ENCODE measurements at places on chromosomes 1 and 21.

DNA sequence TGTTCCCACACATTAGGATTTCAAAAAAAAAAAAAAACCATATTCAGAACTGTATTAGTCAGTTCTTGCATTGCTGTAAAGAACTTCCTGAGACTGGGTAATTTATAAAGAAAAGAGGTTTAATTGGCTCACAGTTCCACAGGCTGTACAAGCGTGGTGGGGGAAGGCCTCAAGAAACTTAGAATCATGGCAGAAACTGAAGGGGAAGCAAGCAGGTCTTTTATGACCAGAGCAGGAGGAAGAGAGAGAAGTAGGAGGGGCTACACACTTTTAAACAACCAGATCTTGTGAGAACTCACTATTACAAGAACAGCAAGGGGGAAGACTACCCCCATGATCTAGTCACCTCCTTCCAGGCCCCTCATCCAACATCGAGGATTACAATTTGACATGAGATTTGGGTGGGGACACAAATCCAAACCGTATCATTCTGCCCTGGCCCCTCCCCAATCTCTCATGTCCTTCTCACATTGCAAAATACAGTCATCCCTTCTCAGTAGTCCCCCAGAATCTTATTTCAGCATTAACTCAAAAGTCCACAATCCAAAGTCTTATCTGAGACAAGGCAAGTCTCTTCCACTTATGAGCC lies 51.8 kb downstream of the POU2F1 start:
- peaks cover 17% of the 10 kb centered on the region for H3K4me1 ChIP-seq
- no peaks in the 10 kb centered on the region for H3K27me3 ChIP-seq
- no peaks in the 10 kb centered on the region for H3K36me3 ChIP-seq
- no peak overlapping the region for H3K27ac ChIP-seq
- no peak overlapping the region for H3K4me3 ChIP-seq
- DNase-seq = no peak

- H3K27ac ChIP-seq = no peak overlapping the region
- H3K4me3 ChIP-seq = no peak overlapping the region
- H3K36me3 ChIP-seq = no peaks in the 10 kb centered on the region
- H3K4me1 ChIP-seq = no peaks in the 10 kb centered on the region
- no peak for DNase-seq
These were observed 6.8 kb upstream of the FAM89A start for GRCh38 chr1:231046730-231047395.

DNA sequence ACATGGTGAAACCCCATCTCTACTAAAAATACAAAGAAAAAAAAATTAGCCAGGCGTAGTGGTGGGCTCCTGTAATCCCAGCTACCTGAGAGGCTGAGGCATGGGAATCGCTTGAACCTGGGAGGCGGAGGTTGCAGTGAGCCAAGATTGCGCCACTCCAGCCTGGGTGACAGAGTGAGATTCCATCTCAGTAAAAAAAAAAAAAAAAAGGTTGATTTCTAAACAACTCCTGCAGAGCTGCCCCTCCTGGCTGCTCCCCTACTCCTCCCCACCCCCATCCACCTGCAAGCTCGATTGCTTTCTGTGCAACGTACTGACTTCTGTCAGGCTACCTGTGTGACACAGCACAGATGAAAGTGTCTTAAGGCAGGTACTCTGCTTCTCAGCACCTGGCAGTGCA lies 13.3 kb downstream of the ETV3L start:
- DNase-seq = peak; percentile 48
- H3K4me3 ChIP-seq = no peak overlapping the region
- H3K27ac ChIP-seq = no peak overlapping the region
- no peaks in the 10 kb centered on the region for H3K27me3 ChIP-seq

DNA sequence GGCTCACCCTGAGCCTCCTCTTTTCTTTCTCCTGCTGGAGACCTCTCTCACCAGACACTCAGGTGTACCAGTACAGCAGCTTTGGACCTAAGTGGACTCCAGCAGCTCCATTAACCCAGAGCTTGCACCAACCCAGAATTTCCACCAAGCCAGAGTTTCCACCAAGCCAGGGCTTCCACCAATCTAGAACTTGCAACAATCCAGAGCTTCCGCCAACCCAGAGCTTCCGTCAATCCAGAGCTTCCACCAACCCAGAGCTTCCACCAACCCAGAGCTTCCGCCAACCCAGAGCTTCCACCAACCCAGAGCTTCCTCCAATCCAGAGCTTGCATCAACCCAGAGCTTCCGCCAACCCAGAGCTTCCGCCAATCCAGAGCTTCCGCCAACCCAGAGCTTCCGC lies 23.2 kb downstream of the CRYAA start:
- no peaks in the 10 kb centered on the region for H3K4me1 ChIP-seq
- H3K27me3 ChIP-seq = no peaks in the 10 kb centered on the region
- H3K4me3 ChIP-seq = no peak overlapping the region
- DNase-seq = no peak

- DNase-seq = no peak
- no peaks in the 10 kb centered on the region for H3K36me3 ChIP-seq
- H3K4me3 ChIP-seq = no peak overlapping the region
- H3K27me3 ChIP-seq = no peaks in the 10 kb centered on the region
These were observed 681.7 kb upstream of the ADAMTS5 start for GRCh38 chr21:27648560-27648959.

DNA sequence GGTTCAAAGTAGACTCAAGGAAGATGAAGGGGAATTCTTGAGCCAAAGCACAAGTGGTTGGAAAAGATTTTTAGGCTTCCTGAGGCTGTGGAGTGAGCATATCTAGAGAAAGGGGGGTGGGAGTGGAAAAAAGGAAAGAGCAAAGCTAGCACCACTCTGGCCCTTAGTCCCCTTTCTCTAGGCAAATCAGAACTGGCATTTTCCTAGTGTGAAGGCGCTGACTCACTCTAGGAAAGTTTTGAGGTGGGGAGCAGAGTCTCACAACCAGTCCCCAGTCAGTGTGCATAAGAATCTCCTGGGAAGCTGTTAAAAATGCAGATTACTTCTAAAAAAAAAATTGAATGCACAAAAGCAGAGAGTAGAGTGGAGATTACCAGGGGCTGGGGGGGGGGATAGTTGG lies 3.4 kb upstream of the GPR89B start:
- no peaks in the 10 kb centered on the region for H3K36me3 ChIP-seq
- H3K27me3 ChIP-seq = no peaks in the 10 kb centered on the region
- no peak overlapping the region for H3K4me3 ChIP-seq
- no peak overlapping the region for H3K27ac ChIP-seq
- DNase-seq = no peak
- H3K4me1 ChIP-seq = no peaks in the 10 kb centered on the region

- no peaks in the 10 kb centered on the region for H3K36me3 ChIP-seq
- no peak overlapping the region for H3K27ac ChIP-seq
- H3K27me3 ChIP-seq = peaks cover 12% of the 10 kb centered on the region
- no peak overlapping the region for H3K4me3 ChIP-seq
These were observed 171.6 kb upstream of the EDN2 start for GRCh38 chr1:41656068-41656467.

GRCh38 chr1:238115852-238116251 lies 225.1 kb upstream of the ZP4 start:
- H3K4me1 ChIP-seq = peaks cover 4% of the 10 kb centered on the region
- H3K27me3 ChIP-seq = no peaks in the 10 kb centered on the region
- no peak overlapping the region for H3K4me3 ChIP-seq
- H3K27ac ChIP-seq = no peak overlapping the region

DNA sequence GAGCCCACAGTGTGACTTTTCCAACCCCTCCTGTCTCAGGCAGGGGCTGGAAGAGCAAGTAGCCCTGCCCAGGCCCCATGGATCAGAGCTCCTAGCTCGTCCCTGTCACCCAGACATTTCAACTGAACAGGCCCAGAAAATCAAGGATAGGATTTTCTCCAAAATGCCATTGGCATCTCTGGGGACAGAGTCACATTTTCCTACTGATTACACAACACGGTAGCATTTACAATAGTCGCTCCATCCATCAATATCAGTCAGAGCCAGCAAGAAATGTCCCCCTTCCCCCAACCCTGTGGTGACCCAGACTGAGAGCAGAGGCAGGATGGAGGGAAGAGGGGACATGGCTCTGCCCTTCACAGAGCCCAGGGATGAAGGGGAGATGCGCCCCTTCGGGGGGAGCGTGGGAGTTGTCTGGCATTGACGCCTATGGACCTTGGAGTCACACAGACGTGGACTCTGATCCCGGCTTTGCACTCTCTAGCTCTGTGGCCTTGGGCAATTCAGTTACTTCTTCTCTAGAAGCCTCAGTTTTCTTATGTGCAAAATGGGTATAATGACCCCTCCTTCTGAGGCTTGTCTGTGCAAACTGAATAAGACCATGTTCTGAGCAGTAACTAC lies 275.6 kb downstream of the FOXD2 start:
- H3K27ac ChIP-seq = no peak overlapping the region
- H3K4me1 ChIP-seq = peaks cover 2% of the 10 kb centered on the region
- DNase-seq = no peak
- H3K4me3 ChIP-seq = no peak overlapping the region
- H3K27me3 ChIP-seq = peaks cover 53% of the 10 kb centered on the region
- H3K36me3 ChIP-seq = no peaks in the 10 kb centered on the region

- H3K27me3 ChIP-seq = no peaks in the 10 kb centered on the region
- H3K4me1 ChIP-seq = no peaks in the 10 kb centered on the region
- no peaks in the 10 kb centered on the region for H3K36me3 ChIP-seq
- no peak overlapping the region for H3K4me3 ChIP-seq
- H3K27ac ChIP-seq = no peak overlapping the region
- no peak for DNase-seq
These were observed 73.4 kb upstream of the SERTAD4 start for GRCh38 chr1:210159211-210159610.

GRCh38 chr1:47569681-47570470 lies 132.0 kb downstream of the FOXD2 start:
- no peak for DNase-seq
- peaks cover 3% of the 10 kb centered on the region for H3K27me3 ChIP-seq
- H3K4me3 ChIP-seq = no peak overlapping the region
- no peaks in the 10 kb centered on the region for H3K36me3 ChIP-seq
- peaks cover 21% of the 10 kb centered on the region for H3K4me1 ChIP-seq

DNA sequence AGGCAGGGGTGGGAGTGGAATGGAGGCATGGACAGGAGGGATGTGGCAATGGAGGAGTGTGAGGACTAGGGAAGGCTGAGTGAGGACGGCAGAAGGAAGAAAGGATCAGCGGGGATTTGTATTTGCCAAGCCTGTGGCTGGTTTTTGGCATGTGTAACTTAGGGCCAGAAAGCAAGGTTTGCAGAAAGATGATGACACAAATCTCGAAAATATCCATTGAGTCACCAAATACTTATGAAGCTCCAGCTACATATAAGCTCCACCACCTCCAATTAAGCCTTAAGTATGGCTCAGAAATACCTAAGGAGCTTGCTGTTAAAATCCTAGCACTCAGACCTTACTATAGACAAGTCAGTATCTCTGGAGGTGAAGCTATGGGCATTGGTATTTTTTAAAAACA lies 90.1 kb downstream of the OMA1 start:
- DNase-seq = no peak
- H3K27ac ChIP-seq = no peak overlapping the region
- H3K4me3 ChIP-seq = no peak overlapping the region

GRCh38 chr1:152514715-152515433 lies 592 bp downstream of the CRCT1 start:
- no peak for DNase-seq
- H3K27ac ChIP-seq = no peak overlapping the region
- H3K36me3 ChIP-seq = no peaks in the 10 kb centered on the region
- H3K27me3 ChIP-seq = no peaks in the 10 kb centered on the region
- no peaks in the 10 kb centered on the region for H3K4me1 ChIP-seq

DNA sequence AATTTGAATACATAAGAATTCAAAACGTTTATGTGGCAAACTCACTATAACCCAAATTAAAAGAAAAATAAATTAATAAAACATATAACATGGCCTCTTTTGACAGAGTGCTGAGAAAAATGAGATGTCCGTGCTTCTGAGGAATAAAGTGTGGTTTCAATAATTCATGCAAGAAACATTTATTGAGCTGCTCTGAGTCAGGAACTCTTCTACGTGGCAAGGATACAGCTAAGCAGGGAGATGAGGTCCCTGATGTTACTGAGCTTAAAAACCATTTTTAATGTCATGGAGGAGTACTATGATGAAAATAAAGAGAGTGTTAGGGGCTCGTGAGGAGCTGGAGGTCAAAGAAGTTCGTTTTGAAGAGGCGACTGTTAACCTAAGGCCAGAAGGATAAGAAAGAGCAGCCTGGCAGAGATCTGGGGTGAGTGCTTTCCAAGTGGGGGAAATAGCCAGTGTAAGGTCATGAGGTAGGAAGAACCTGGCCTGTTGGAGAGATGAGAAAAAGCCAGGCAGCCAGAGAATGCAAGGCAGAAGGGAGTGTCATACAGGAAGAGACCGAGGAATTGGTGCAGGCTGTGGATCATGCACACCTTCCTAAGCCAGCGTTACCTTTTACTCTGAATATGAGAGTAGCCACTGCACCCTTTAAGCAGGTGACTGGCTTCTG lies 182.2 kb upstream of the DUSP10 start:
- H3K4me3 ChIP-seq = no peak overlapping the region
- H3K27ac ChIP-seq = no peak overlapping the region
- H3K4me1 ChIP-seq = no peaks in the 10 kb centered on the region
- no peaks in the 10 kb centered on the region for H3K27me3 ChIP-seq
- DNase-seq = no peak
- no peaks in the 10 kb centered on the region for H3K36me3 ChIP-seq

GRCh38 chr1:6972399-6972798 lies 187.1 kb downstream of the CAMTA1 start:
- no peaks in the 10 kb centered on the region for H3K27me3 ChIP-seq
- no peak overlapping the region for H3K27ac ChIP-seq
- H3K4me1 ChIP-seq = no peaks in the 10 kb centered on the region
- no peaks in the 10 kb centered on the region for H3K36me3 ChIP-seq
- no peak overlapping the region for H3K4me3 ChIP-seq
- no peak for DNase-seq

GRCh38 chr21:18155508-18156193 lies 89.0 kb upstream of the CHODL start:
- no peaks in the 10 kb centered on the region for H3K4me1 ChIP-seq
- no peak overlapping the region for H3K4me3 ChIP-seq
- no peaks in the 10 kb centered on the region for H3K36me3 ChIP-seq

DNA sequence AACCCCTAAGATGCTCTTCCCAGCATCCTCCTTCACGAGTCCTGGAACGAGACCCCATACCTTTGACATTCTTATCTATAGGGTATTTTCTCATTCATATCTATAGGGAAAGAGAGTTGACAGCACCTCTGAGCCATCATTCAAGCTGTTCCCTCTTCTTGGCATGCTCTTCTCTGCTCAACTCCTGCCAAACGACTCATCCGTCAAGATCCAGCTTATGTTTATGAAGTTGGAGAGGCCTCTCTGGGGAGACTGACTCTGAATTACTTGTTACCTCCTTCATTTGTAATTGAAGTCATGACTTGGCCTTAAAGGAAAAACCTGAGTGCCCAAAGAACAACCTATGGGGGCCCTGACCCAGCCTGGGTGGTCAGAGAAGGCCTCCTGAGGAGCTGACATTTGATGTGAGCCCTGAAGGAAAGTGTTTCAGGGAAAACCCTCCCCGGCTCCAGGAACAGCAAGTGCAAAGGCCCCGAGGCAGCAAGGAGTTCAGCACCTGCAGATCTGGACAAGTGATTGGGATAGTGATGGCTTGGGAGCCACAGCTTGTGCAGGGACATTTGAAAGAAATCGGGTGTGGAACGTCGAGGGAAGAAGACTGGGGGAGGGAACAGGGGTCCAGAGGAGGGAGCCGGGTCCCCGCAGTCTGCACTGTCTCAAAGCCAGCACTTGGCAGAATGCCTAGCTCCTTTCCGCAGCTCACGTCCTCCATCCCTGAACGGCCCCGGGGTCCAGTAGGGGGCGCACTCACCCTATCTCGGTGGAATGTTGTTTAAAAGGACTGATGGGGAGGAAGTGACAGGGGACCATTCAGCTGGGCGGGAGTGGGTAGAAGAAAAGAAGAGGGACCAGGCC lies 14.0 kb upstream of the CDA start:
- no peaks in the 10 kb centered on the region for H3K4me1 ChIP-seq
- H3K27me3 ChIP-seq = peaks cover 6% of the 10 kb centered on the region
- H3K4me3 ChIP-seq = no peak overlapping the region
- H3K36me3 ChIP-seq = no peaks in the 10 kb centered on the region
- DNase-seq = peak; percentile 72
- H3K27ac ChIP-seq = no peak overlapping the region

All from H1 (cell line).